ENCODE measurements at places on chromosomes 4 and X. TPM values are rescaled to one million over a fixed set of nuclear protein-coding genes. Genes with fewer than 3 reads are reported as not detected.

GPC3 gene
- total RNA-seq: 1,039 TPM

RAB40AL gene
- not detected for total RNA-seq

CLDN22 gene
- not detected for total RNA-seq

PLAC8 gene
- total RNA-seq: 0.15 TPM

S100P gene
- not detected for total RNA-seq

DUX4 gene
- not detected for total RNA-seq

CHRNA9 gene
- 2.5 TPM for total RNA-seq

REPS2 gene
- 1.2 TPM for total RNA-seq

NHS gene
- 3.9 TPM for total RNA-seq

FAM47A gene
- not detected for total RNA-seq

OPRPN gene
- not detected for total RNA-seq

AIMP1 gene
- 64.2 TPM for total RNA-seq

CHM gene
- 14.6 TPM for total RNA-seq

FDCSP gene
- not detected for total RNA-seq

CXorf49B gene
- not detected for total RNA-seq

POF1B gene
- not detected for total RNA-seq

DNA sequence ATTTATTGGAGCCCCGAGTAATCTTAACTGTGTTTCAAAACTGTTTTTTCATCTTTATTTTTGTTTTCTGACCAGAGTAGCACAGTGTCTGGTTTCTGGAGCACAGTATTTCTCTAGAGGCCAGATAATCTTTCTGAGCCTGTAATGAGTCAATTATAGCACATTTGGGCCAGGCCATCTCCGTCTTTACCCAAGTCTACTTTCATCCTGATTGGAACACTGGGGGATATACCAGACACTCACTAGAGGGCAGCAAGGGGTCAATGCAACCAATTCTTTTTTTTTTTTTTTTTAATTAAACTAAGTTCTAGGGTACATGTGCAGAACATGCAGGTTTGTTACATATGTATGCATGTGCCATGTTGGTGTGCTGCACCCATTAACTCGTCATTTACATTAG, 282.0 kb downstream of the ARHGAP24 start:
- DNase-seq: peak; percentile 58

DNA sequence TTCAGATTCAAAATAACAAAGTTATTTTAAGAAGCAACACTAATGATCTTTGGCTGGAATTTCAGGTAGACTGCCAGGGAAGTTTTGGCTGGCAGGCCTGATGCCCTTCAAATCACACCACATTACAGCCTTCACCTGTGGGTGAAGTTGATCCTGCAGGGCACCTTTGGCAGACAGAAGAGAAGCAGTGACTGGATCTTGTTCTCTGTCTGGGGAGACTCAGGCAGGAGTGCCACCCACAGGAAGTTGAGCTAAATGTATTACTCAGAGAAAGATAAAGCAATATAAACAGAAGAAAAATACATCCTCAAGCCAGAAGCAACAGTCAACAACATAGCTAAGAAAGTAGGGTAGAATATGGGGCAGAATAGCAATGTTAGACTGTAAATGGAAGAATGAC, 12.8 kb upstream of the CFAP299 start:
- no peak for DNase-seq

- DNase-seq: no peak
These were observed 140.0 kb downstream of the IDS start for GRCh38 chrX:149365061-149365460.

DNA sequence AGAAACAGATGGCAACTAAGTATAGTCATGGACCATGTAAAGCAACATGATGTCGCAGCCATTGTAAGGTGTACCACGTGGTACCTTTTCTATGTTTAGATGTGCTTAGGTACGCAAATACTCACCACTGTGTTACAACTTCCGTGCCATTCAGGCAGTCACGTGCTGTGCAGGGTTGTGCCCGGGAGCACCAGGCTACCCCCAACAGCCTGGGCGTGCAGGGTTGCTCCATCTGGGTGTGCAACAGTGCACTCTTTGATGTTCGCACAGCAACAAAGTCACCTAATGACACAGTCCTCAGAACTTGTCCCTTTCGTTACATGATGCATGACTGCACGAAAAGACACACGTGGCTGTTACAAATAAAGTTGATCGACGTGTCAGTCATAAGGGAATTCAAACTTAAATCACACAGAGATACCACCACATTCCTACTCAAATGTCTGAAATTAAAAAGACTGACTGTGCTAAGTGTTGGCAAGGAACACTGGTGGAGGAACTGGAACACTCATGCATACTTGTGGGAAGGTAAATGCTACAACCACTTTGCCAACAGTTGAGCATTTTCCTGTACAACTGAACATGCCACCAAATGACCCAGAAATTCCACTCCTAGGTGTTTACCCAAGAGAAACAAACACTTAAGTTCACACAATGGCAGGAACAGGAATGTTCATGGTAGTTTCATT, 24.3 kb downstream of the CPLX1 start:
- DNase-seq: no peak

GRCh38 chrX:138923805-138924204, 212.3 kb upstream of the FGF13 start:
- no peak for DNase-seq

DNA sequence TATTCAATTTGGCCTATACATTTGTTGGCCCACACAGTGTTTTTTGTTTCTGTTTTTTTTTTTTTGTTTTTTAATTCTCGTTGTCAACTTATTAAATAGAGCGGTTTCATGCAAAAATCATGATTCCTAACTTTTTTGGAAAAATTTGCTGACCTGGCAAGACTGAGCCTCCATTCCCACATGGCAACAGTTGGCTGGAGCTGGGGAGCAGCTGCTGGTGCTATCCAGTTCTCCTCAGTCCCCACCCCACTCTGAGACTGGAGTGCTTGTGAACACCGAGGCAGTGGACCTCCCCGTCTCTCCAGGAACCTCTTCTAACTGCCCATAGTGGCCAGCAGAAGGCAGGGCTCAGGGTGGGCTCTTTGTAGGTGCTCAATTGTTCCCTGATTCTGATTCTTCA, 95.7 kb upstream of the OTUD4 start:
- DNase-seq: no peak

- DNase-seq: no peak
These were observed 267.0 kb upstream of the KLF3 start for GRCh38 chr4:38396845-38397547.

DNA sequence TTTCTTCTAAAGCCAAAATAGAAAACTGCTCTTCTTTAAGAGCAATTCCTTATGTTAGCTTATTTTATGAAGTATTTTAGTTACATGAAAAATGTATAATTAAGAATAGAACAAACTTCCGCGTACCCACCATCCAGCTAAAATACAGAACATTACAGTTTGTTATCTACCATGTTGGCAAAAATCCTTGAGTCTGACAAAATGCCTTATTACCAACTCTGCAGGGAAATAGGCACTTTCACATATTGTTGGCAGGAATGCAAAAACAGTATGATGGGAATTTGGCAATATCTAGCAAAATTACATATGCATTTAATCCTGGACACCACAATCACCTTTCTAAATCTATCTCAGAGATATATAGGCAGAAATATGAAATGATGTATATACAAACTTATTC, 32.4 kb upstream of the SLAIN2 start:
- DNase-seq: no peak

DNA sequence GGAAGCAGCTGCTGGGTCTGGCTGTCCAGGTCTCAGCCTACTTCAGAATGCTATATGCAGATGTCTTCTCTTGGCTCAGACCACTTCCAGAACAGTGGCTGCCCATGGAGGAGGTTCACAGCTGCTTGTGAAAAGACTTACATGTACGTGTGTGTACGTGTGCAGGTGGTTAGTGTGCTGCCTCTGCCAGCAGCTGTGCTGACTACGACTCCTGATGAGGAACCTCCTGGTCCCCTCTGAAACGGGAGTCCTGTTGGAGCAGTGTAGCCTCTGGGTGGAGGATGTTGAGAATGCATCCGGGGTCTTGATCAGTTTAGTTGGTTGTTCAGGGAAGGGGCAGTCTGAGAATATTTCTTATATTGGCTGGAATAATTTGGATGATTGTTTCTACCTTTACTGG, 155.9 kb upstream of the WDR1 start:
- DNase-seq: no peak

DNA sequence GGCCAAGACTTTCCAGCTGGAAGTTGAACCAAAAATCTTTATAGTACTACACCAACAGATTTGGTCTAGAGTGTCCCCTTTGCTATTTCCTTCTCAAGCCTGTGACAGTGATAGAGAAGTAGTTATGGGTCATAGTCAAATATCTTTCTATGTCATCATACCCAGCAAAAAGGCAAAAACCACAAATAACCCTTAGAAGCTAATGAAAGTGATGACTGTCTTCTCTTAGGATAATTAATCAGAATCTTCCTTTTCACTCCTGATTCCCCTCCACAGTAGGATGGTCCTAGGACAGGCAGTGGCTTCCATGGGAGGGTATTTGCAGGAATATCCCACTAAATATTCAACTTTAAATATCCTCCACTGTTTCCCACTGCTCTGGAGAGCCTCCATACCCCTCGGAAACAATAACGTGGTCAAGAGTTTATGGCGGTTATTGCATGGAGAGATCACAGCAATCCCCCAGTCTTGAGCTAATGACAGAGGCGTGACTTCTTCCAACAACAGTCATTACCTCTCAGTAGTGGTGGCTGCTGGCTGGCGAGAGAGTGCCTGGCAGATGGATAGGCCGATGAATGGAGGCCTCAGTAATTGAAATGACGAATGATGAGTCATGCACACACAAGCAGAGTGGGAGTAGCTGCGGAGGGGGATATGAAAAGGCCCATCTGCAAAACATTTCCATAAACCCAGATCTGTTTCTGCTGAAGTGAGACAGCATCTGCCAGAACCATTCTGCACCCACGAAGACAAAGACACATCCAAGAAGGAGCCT, 154.9 kb downstream of the STK32B start:
- no peak for DNase-seq

GRCh38 chr4:40316782-40317635, 18.1 kb upstream of the CHRNA9 start:
- peak; percentile 76 for DNase-seq

GRCh38 chr4:122617597-122618593, 3.0 kb downstream of the IL21 start:
- no peak for DNase-seq

DNA sequence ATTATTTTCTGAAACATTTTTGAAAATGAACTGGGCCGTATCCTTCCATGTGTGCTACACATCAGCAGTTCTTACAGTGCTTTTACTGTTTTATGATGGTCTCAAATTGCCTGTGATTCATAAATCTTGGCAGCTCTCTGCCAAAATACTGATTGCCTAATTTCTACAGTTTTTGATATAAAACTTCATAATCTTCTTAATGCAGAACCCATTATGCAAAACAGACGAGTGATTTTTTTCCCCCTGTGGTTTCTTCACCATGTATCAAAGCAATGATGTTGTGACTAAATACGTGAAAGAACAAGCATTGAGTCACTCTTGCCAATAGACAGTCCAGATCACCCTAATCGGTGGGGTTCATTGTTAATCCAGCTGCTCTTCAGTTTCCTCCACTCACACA, 156.4 kb upstream of the WDR1 start:
- no peak for DNase-seq

GRCh38 chr4:55435141-55435841, 39.5 kb downstream of the TMEM165 start:
- peak; percentile 8 for DNase-seq

GRCh38 chrX:11363069-11363594, 69.9 kb downstream of the AMELX start:
- DNase-seq: no peak

GRCh38 chr4:34091451-34091850, 2152.9 kb downstream of the ARAP2 start:
- no peak for DNase-seq

Data from neural progenitor cell (in vitro differentiated cells).